ENCODE measurements at places on chromosomes 12 and 14.

DNA sequence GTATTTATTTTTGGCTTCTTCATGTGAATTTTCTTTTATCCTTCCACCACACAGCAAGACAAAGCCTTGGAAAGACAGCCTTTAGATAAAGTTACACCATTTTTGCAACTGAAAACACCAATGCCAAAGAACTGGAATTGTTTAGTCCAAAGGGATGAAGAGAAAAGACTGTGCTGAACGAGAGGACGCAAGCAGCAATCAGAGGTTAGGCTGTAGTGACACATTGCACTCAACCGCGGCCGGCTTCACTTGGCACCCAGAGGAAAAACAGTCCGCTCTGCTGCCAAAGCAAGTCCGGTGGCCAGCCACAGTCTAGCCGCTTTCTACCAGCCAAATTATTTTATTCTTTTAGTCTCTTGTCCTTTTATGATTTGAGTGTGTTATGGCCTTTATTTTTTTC, 49.1 kb upstream of the KCNJ8 start:
- DNase-seq = no peak

GRCh38 chr14:77508249-77508648, 9.6 kb upstream of the ISM2 start:
- DNase-seq = no peak

- peak; percentile 63 for DNase-seq
Observed at GRCh38 chr12:57280211-57281062, 29.4 kb upstream of the STAC3 start.

- no peak for DNase-seq
Observed at GRCh38 chr12:103839609-103840461, 1.2 kb downstream of the NT5DC3 start.

DNA sequence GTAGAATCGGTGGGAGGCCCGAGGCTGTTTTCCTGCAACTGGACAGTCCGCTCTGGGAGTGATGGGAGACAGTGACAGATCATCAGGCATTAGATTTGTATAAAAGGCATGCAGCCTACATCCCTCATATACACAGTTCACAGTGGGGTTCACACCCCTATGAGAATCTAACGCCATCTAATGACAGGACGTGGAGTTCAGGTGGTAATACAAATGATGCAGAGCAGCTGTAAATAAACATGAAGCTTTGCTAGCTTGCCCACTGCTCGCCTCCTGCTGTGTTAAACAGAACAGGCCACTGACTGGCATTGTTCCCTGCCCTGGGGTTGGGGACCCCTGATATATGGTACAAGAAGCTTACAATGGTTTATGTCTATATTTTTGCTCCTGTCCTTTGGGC, 179.0 kb downstream of the LRFN5 start:
- no peak for DNase-seq

DNA sequence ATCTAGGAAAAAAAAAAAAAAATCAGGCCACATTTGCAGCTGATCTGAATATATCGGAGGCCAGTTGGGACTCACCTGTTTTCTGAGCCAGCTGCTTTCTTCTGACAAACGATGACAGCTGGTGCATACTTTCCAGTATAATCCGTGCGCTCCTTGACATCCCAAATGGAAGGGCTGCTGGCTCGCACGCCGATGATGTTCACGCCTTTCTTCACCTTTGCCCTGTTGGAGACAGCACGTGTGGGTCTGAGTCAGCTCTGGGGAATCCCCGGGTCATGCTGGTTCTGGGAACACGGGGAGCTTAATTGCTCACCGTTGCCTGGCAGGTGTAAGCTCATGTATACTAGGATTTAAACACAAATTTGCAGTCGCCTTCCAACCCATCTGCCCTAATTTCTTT, 372.8 kb downstream of the TMEM132D start:
- DNase-seq = no peak

DNA sequence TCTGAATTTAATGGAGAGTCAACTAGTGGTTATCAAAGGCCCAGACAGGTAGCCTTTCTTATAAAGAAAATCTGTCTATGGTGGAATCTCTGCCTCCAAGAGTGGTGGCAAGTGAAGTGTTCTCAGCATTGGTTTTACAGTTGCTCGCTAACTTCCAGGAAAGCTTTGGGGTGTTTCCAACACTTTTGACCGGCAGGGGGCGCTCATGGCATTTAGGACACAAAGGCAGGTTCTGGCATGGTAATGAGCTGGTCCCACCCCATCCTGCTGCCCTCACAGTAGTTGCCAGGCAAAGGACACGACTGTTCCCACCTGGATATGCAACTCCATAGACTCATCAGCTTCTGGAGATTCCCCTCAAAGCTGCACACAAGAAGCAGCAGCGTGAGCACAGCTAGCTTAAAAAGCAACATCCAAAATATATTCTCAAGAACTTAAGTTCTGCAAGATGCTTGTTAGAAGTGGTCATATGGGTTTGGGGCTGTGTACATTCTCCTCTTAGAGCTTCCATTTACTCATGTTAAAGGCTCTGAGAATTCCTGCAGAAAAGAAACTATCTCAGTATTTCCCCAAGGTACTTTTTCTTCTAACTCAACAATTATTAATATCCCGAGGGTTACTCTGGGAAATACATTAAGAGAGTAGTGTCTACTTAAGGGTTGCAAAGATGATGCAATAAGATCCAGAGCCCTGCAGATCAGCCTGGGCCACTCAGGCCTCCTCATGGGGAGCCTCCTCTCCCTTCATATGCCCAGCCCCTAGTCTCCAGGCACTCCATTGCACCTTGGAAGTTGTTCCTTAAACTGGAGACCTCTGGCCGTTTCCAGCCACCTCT, 14.8 kb downstream of the PROX2 start:
- DNase-seq = peak; percentile 93

GRCh38 chr12:57497223-57498131, 9.6 kb downstream of the MARS1 start:
- no peak for DNase-seq

- DNase-seq = no peak
Observed at GRCh38 chr12:89062996-89063395, 289.3 kb downstream of the DUSP6 start.

GRCh38 chr14:92586963-92587699, 73.5 kb downstream of the RIN3 start:
- DNase-seq = peak; percentile 29

GRCh38 chr12:106233011-106233410, 14.8 kb downstream of the CKAP4 start:
- DNase-seq = no peak

DNA sequence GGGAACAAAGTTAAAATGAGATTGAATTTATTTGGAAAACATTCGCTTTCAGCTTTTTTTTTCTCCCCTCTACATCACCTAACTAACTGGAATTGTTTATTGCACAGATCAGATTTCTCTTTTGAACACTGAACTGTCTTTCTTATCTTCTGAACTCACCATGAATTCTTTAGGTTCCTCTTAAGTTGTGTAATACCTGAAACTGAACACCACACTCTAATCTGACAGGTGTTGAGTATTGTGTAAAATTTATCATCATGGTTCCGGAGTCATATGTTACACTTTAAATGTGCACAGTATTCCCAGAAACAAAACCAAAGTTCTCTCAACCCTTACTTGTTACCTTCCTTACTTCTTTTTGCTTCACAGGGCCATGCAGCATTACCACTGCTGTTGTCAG, 66.8 kb downstream of the TGFB3 start:
- no peak for DNase-seq

DNA sequence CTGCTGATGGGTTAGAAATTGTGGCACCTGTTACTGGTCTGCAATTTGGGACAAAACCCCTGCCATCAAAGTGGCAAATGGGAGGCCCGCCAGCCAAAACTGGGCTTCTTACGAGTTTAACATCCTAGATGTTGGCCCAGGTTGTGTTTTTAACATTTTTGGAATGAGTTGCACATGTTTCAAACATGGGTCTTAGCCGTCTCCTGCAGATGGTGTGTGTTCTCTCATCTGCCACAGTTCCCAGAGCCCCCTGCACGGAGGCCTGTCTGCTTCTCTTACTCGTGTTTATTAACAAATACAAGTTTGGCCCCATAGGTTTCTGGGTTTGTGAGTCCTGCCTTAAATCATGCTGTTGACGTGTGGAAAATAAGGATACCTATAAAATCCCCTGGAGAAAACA, 46.5 kb downstream of the CACNA2D4 start:
- DNase-seq = no peak

DNA sequence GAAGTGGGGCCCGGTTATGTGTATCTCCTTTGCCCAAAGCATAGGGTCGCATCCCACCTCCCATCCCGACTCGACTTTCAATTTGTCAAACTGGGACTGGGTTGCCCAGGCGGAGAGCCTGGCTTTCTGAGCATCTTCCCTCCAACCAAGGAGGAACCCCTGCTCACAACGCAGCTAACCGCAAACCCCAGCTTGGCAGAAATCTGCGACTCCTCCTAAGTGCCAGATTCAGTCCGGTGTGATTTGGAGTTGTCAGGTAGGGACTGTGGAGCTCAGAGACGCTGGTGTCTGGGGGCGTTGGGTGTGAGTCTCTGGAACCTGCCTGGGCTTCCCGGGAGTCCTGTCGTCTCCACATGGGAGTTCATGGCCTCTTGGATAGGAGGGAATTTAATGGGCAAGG, 1126.7 kb downstream of the AACS start:
- no peak for DNase-seq

DNA sequence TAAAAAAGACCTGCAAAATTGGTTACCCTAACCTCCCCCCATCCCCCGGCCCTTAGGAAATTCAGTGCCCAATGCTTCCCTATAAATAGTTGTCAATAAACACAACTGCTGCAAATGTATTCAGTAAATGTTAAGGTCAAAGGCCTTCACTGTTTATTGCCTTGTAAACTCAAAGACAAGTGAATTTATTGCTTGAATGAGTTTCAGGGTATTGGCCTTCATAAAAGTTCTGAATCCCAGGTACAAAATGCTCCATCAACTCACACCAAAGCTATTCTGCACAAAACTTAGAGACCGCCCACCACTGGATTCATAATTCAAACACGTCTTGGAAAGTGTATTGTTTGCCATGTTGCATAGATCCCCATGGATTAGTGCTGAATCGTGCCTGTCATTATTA, 63.3 kb upstream of the CDKN3 start:
- DNase-seq = no peak

GRCh38 chr12:104662908-104663307, 206.2 kb downstream of the CHST11 start:
- DNase-seq = no peak

DNA sequence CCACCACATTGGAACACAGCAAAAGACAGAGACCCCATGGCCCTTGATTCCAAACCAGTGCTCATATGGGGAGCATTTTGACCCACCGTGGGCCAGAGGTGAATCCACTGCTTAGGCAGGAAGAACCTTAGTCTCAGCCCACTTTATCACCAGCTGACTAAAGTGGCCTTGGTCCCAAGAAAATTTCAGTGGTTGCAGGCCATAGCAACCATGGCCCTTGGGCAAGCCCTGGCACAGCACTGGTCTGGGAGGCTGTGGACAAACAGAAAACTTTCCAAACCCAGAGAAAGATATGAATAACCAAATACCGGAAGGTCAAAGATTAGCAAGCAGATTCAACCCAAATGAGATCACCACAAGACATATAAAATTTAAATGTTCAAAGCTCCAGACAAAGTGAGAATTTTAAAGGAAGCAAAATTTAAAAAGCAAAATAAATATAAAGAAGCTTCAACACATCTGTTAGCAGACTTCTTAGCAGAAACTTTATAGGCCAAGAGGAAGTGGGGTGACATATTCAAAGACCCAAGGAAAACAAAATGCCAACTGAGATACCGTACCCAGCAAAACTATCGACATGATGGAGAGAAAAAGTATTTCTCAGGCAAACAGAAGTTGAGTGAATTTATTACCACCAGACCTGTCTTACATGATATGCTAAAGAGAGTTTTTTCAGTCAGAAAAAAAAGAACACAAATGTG, 7.8 kb downstream of the KLRK1 start:
- DNase-seq = no peak

- DNase-seq = no peak
Observed at GRCh38 chr12:120047072-120047471, 58.0 kb downstream of the BICDL1 start.

DNA sequence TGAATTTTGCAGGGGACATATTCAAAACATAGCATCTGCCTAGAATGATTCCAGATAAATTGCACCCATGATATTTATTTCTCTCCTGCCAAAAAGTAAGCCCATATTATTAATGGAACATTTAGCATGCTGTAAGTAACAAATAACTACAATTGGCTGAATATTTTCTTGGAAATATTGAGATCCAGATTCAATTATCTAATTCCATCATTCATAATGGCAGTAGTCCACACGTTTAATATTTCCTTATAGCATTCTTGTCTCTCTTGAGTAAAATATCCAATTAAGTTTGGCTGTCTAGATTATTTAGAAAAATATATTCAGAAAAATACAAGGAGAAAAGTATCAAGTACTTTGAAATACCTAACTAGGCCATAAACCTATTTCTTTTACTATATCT, 157.5 kb downstream of the FLRT2 start:
- no peak for DNase-seq

GRCh38 chr12:96015672-96016071, 19.5 kb upstream of the HAL start:
- no peak for DNase-seq

- DNase-seq = no peak
Observed at GRCh38 chr14:54589076-54589475, 22.1 kb downstream of the SAMD4A start.

GRCh38 chr14:59890676-59891075, 20.1 kb upstream of the RTN1 start:
- DNase-seq = no peak

DNA sequence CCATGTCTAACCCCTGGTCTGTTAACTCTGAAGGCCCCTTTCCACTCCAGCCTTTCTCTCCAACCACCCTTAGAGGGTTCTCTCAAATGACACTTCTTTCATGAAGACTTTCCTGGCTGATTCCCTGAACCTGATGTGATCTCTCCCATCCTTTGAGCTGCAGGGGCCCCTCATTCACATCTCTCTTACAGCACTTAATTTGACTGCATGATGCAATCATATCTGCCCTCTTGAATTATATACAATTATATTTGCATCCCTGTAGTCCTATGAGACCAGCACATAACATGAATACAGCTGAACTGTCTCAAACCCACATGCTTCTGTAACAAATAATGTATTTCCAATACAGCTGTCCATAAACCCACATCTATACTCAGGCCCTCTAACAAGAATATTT, 56.4 kb downstream of the PPP2R5E start:
- no peak for DNase-seq

GRCh38 chr12:103181366-103182152, 224.1 kb downstream of the ASCL1 start:
- no peak for DNase-seq

DNA sequence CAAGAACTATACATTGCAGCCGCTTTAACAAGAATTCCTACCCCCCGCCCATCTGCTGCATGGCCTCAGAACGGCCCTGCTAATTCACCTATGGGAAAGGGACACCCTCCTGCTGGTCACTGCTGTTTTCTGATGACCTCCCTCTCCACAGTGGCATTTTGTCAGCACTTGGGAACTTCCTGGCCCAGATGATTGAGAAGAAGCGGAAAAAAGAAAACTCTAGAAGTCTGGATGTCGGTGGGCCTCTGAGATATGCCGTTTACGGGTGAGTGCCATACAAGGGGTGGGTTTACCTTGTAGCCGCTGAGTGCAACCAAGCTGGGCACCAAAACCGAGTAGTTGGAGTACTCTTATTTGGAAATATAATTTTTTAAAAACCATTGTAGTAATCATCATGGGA, 2.7 kb downstream of the PXMP2 start:
- no peak for DNase-seq
